Hypothalamus (tissue), 51 donors: ENCODE measurements at places on chromosomes 7 and 10.

DNA sequence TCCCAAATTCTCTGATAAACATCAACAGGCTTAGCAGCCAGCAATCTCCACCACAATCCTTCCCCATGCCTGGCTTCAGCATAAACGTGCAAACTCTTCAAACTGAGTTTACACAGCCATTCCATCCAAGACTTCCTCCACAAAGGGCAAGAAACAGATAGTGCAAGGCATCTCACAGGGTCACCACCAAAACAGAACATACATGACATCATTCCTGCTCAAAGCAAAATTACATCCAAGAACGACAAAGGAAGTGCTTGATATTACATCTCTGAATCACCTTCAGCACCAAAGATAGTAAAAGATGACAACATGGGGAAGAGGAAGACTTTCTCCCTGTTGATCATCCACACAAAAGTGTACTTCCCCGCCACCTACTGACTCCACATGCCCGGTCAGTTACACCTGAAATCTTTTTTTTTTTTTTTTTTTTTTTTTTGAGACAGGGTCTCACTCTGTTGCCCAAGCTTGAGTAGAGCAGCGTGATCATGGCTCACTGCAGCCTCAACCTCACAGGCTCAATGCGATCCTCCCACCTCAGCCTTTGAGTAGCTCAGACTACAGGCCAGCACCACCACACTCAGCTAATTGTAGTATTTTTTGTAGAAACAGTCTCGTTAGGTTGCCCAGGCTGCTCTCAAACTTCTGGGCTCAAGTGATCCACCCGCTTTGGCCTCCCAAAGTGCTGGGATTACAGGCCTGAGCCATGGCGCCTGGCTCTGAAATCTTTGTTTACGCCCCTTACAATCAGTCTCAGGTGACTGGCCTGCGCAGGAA is 127.5 kb downstream of the PARD3 start:
- DNase-seq = no peak

DNA sequence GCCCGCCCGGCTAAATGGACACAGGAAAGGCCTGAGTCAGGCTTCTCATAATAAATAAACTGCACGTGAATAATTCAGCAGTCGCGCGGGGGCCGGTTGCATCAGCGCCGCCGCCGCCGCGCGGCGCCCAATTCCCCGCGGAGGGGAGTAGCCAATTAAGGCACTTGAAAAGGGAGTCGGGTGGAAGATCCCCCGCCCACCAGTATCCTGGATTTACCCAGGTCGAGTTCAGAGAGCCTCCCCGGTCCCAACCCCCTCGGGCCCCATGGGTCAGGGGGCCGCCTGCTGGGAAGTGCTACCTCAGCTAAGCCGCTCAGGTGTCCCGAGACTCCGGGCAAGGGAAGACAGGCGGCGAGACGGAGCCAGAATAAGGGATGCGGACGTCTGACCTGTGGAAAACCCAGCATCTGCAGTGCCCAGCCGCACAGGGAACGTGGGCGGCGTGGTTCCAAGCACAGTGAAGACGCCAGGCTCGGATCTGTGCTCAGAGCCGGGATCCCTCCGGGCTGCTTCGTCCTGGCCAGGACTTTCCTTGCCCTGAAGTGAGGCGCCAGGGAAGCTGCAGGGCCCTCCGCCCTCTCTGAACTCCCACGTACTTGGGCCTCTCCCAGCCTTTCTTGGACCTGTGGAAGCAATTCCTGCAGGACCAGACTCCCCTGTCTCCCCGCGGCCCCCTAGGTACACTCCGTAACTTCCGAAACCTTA is 7.3 kb upstream of the LBX1 start:
- no peak for DNase-seq

- no peak for DNase-seq
Measured at GRCh38 chr7:14836571-14837189, 65.9 kb downstream of the DGKB start.

DNA sequence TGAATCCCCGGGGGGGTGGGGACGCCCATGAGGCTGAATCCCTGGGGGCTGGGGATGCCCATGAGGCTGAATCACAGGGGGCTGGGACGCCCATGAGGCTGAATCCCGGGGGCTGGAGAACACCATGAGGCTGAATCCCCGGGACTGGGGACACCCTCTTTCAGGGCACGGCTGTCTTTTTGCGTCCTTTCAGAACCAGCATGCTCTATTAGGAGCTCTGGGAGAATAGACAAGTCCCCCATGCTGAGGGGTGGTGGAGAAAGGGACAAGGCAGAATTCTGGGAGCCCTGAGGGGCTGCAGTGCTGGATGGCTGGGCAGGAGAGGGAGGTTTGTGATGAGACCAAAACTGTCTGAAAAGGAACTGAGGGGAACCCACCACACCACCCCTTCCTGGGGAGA is 257.3 kb upstream of the TCERG1L start:
- no peak for DNase-seq

- no peak for DNase-seq
Measured at GRCh38 chr7:116232920-116233319, 22.6 kb downstream of the TES start.

DNA sequence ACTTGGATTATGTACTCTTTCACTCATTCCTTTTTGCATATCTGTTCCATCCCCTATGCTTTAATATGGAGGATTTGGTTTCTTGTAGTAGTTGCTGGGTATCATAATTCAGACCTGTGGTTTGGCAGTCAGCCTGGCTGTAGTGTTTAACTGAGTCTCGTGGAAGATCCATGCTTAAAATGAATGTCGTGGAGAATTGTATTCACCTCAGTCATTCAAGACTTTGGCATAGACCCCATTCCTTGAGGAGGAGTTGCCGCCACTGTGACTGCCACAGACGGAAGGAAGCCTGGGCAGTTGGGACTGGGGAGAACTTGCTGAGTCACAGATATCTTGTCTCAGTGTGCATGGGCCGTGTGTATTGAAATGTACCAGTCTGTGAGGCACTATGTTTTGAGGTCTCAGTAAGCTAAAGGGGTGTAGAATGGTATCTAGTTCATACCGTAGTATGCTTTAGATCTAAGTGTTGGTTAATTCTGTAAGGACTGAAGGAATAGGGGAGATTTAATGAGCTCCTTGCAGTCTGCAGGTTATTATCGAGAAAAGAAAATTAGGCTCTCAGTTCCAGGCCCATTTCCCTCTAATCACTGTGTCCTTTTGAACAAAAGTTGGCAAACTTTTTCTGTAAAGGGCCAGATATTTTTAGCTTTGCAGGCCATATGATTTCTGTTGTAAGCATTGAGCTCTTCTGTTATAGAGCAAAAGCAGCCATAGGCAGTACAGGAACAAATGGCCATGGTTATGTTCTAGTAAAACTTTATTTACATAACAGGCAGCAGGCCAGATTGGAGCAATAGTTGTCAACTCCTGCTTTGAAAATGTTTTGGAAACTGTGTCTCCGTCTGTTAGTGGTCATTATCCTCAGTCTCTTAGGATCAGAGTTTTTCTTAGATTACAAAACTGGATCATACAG is 76.8 kb downstream of the TPST1 start:
- DNase-seq = no peak

- DNase-seq = no peak
Measured at GRCh38 chr7:10838228-10838627, 135.4 kb upstream of the PHF14 start.

DNA sequence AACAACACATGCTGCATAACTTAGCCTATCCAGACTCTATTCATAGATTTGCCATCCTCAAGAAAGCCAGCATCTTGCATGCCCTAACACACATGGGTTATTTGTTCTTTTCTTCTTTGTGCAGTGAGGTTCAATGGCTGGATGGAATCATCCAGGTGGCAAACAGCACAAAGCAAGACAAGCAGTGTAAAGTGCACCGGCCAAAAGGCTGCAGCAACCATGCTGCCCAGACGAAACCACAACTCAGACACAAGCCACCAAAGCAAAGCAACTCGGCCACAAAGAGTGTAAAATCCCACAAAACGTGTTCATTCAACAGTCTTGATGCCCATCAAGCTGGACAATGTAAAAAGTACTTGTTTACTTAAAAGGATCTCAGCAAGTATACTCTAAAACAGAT is 76.9 kb downstream of the PIP4K2A start:
- DNase-seq = no peak

DNA sequence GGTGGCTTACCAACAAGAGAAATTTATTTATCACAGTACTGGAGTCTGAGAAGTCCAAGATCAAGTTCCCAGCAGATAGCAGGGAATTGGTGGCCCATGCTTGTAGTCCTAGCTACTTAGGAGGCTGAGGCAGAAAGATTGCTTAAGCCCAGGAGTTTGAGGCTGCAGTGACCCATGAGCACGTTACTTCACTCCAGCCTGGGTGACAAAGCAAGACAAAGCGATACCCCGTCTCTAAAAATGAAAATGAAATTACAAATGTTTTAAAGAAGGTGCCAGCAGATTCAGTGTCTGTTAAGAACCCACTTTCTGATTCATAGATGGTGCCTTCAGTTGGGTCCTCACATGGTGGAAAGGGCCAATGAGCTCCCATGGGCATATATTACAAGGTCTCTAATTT is 20.6 kb upstream of the ARHGAP12 start:
- DNase-seq = no peak

GRCh38 chr7:103691291-103691690 is 245.3 kb upstream of the SLC26A5 start:
- DNase-seq = no peak

GRCh38 chr7:80136261-80137055 is 1.8 kb downstream of the GNAI1 start:
- DNase-seq = no peak

- no peak for DNase-seq
Measured at GRCh38 chr10:68871731-68872342, 29.3 kb upstream of the DDX50 start.

- DNase-seq = no peak
Measured at GRCh38 chr7:94348142-94348541, 46.6 kb upstream of the COL1A2 start.

- DNase-seq = no peak
Measured at GRCh38 chr10:125557801-125558505, 125.0 kb downstream of the TEX36 start.
